ENCODE measurements at places on chromosomes 2 and 18.
A peak's percentile ranks its signal among the peaks of the same experiment; 100 is the strongest.

GRCh38 chr2:96877631-96878092 lies 7.8 kb upstream of the SEMA4C start:
- DNase-seq, result no peak

DNA sequence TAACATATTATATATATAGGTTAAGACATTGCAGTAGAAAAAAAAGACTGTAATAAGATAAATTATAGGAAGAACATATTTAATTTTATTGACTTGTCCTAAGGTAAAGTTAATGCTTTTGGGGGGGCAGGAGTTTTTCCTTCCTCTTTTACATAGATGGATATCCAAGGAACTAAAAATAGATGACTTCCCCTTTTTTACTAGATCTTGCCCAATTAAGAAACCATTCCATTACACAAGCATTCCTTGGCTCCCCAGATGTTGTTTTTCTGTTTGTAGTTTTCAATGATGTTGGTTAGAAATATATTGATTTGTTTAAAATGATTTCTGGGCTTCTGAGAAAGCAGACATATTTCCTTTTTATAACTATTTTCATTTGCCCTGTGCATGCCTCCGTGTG lies 22.4 kb upstream of the PMAIP1 start:
- DNase-seq, result no peak

DNA sequence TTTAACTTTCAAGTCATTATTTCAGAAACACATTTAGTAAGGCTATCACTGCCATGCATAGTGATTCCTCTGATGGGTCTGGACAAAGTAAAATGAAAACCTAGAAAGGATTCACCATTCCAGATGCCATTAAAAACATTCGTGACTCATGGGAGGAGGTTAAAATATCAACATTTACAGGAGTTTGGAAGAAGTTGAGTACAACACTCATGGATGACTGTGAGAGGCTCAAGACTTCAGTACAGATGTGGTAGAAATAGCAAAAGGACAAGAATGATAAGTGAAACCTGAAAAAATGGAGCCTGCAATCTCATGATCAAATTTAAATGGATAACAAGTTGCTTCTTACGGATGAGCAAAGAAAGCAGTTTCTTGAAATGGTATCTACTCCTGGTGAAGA lies 5.8 kb upstream of the TWSG1 start:
- no peak for DNase-seq

DNA sequence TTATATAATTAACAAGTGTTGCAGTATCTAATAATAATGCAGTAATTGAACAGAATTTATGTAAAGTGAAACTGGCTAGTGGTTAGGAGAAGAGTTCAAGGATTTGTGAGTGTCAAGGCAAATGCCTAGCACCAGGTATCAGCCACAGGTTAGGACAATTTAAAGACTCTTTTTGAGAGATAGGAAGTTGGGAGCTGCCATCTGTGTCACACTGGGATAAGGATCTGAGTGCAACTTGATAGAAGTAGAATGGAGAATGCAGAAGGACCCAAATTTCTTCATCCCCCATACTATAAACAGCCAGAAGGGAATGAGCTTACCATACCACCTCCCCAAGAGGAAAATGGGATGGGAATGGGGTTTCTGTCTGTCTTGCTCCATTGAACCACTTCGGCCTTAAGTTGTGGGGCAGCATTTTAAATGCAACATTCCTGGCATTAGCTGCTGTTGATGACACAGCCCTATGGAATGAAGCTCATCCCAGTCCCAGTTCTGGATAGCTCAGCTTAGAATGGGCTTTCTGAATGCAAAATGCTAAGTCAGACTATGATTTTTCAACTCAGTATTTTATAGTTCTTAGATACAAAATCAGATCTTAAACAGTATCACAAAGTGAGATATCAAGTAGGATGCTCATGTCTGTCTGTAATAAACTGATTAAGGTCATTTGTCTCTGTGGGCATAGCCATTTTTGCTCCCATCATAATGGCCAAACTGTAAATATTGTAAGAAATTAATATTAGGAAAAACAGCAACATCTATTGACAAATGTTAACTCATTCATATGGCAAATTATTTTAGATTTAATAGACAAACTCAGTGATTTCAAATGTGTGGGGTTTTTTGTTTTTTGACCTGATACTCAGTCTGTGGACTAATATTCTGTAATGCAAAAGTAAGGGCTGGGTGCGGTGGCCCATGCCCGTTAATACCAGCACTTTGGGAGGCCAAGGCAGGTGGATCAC lies 44.0 kb downstream of the GPR155 start:
- DNase-seq, result peak; percentile 82

DNA sequence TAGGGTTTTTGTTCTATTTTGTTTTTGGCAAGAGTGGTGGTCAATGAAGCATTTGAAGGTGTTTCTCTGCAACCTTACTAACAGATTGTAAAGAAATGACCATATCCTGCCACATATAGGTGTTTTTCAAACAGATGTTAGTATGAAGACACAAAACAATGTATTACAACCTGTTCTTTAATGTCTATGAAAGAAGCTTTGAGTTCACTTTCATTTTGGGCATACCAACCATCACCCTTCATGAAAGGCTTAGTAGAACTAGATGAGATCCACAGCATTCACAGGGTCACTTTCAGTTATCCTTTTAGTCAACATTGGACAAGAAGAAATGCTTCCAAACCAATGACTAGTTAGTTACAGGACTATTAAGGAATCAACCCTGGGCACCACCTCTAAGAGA lies 95.1 kb downstream of the EHBP1 start:
- DNase-seq, result no peak

DNA sequence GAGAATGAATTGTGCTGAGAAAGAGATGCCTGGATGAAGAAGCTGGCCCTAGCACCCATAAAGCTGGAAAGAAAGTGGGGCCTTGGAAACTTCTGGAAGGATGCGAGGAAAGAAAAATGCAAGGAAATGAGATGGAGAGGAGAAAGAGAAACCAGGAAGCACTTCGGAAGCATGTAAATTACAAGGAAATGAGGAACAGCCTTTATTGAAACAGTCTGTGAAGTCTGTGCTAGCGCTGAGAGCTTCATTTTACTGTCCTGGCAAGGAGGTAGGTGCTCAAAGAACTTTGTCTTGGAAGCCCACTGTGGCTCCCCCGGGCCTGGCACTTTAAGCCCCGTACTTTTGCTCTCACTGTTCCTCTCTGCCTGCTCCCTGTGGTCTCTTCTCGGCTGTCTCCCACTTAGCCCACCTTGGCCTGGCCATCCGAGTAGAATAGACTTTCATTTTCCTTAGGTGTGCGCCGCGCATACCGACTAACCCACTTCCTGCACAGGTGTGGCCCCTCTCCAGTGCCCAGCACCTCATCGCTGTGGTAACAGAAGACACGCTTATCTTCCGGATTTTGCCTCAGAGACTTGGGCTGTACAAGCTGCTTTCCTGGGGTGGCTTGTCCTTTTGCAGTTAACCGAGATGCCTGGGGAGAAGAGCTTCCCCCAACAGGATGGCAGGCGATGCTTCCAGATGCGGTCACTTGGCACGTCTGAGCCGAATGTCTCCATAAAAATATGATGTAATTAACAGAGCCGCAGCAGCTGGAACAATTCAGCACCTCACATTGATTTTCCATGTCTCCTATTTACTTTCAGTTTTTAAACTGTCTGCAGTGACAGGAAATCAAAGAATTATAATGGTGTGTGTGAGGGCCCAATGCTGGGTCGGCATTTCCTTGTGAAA lies 199.6 kb downstream of the HRH4 start:
- peak; percentile 13 for DNase-seq

DNA sequence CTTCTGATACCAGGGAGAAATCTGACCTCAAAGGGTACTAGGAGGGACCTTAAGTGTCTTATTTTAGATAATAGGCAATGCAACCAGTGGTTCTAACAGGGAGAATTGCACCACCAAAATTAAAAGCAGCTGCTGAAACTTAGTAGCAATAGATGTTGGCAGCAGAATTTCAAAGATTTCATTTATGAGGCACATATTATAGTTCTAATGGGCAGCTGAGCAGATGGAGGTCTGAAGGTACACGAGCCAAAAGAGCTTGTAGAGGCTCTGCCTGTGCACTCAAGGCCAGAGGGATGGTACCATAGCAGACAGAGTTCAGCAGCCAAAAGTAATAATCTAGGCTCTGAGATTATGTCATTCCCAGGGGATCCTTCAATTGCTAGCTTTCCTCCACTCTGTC lies 87.3 kb upstream of the NCKAP5 start:
- DNase-seq, result no peak

DNA sequence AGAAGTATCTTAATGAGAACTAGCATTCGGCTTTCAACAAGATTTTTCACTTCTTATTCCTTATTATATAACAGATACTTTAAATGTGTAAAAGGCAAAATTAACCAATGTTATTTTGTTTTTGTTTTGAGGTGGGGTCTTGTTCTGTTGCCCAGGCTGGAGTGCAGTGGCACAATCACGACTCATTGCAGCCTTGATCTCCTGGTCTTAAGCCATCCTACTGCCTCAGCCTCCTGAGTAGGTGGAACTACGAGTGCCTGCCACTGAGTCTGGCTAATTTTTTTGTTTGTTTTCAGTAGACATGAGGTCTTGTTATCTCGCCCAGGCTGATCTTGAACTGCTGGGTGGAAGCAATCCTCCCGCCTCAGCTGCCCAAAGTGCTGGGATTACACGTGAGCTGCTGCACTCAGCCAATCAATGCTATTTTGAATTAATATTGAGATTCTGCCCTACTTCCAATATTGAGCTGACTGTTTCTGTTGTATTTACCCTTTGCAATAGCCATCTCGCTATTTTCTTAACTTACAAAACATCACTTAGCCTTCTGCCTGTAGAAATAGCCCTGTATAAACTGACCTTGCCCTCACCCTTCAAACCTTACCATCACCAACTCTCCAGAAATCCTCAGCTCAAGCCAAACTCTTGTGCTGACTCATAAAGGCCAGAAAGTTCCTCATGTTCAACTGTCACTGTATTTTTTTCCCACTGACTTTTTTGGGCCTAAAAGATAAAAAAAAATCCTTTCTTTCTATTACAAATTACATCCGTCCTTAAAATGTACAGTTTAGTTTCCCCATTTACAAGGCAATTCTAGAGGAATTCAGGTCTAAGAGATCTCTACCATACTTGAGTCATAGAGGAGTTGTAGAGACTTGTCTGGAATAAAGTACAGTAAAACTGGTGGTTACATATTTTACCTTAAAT lies 94.3 kb downstream of the OLA1 start:
- DNase-seq, result peak; percentile 74

- DNase-seq, result peak; percentile 36
These were observed 12.9 kb downstream of the ADCY3 start for GRCh38 chr2:24907116-24907515.

GRCh38 chr2:170712653-170713542 lies 2.2 kb upstream of the SP5 start:
- DNase-seq, result no peak

- DNase-seq, result no peak
These were observed 42.5 kb downstream of the GPC1 start for GRCh38 chr2:240477916-240478315.

GRCh38 chr18:64330161-64330560 lies 181.3 kb upstream of the LINC00305 start:
- no peak for DNase-seq

DNA sequence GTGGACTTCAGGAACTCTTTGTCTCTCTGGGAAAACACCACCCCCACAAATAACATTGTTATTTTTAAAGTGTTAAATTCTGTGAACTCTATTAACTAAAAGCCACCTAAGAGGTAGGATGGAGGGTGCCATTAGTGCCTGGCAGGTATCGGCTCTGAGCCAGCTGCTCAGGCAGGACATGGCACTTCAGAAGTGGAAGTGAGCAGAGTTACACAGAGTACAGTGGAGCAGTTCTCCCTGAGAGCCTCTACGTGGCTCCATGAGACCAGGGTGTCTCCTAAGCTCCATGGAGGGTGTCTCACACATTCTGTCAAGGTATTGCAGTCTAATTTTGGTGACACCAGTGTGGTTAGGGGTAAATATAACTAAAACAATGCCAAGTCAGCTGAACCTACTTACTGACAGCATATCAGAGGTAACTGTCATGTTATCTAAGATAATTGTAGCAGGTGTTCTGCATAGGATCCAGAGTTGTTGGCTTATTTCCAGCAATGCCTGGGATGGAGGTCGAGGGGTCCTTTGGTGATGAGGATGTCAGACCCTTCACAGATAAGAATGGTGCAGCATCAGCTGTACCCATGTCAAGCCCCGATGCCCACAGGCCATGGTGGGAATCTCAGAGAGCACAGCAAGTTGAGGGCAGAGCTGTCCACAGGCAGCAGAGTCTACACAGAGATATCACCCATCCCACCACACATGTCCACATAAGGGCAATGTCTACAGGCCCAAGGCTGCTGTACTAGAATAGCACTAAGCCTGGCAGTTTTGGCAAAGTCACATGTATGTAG lies 8.6 kb upstream of the MALL start:
- DNase-seq, result no peak

DNA sequence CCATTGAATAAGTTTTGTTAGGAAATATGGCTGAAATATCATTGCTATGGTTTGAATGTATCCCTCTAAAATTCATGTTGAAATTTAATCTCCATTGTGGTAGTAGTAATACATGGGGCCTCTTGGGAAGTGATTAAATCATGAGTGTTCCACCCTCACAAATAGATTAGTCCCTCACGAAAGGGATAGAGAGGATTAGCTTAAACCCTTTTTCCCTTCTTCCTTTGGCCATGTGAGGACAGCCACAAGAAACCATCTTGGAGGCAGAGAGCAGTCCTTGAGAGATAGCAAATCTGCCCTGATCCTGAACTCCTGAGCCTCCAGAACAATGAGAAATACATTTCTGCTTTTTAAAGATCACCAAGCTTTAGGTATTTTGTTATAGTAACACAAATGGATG lies 274.2 kb downstream of the CDH19 start:
- no peak for DNase-seq

- peak; percentile 80 for DNase-seq
These were observed 5.9 kb upstream of the SLC8A1 start for GRCh38 chr2:40457837-40458236.

GRCh38 chr2:42725657-42726056 lies 38.3 kb downstream of the OXER1 start:
- DNase-seq, result no peak

Data from M059J (cell line).